ENCODE measurements at places on chromosomes 3 and 15.

DNA sequence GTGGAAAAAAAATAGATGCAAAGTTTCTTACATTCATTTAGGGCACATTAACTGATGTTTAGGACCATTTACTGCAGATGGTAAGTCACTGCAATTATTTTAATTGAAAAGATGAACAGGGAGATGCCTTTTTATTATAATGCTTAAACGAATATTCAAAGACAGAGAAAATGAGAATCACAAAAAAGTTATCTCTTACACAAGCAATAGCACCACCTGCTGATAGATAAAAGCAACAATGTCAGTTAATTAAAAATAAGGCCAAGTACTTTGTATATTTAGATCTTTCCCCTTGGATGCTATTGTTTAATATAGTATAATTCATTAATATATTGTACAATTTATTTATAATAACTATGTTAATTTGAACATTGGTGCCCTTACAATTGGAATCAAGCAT, 55.9 kb downstream of the IFT80 start:
- no peak for ATAC-seq

DNA sequence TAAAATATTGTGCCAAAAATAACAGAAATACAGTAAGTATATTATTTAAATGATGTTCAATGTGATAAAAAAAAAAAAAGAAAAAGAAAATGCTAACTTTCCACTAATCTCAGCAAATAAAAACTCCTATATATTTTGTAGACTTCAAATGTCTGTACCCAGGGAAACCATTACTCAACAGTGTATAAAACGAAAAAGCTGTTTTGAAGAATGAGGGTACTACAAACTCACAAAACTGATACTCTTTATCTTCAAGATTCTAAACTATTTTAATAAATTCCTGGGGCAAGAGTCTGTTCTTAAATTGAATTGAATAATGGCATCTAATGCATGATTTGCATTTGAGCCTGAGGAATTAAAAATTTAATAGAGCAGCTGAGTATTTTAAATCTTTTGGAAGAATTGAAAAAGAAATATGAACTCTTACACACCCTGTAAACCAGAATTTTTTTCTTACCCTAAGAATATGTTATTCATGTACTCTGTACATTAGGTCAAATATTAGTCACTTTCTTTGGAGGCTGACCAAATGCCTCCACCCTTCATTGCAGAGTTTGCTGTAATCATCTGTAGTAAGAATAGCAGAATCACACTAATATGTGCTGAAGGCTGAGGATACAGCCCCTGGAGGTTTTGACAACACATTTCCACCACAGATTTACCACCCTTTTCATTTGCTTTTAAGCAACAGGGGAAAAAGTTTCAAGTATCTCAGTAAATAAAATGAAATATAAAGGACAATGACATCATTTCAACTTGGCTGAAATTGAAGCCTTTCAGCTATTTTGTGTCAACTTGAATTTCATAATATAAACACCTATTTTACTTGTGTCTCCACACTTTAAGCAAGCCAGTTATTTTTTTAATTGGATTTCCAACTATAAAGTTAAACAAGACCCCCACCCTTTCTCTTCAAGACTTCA, 79.7 kb downstream of the FBN1 start:
- peak; percentile 74 for ATAC-seq

GRCh38 chr3:33597257-33597689, 120.8 kb downstream of the CLASP2 start:
- no peak for ATAC-seq

DNA sequence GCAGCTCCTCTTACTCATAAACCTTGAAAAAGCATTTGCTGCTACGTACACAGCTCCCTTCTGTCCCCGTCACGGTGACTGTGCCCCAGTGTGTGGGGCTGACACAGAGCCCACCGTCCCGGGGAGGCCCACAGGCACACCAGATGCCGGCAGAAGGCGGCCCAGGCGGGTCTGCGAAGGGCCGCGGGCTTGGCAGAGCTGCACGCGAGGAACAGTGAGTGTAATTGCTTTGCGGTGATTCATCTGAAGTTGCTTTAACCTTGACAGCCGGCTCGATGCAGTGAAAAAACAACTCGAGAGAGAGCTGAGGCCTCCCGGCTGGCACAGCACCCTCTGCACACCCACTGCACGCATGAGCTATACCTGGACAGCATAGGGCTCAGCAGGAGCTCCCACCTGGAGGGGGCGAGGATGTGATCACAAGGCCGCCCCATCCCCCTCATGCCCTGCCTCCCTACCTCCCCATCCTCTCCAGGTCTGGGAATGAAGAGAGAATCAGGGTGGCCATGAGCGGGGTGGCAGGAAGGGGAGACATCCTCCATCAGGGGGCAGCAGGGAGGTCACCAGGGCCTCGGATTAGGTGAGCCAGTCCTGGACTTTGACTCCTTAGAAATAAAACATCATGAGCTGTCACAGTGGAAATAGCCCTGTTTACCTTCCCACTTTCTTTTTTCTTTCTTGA, 172.7 kb downstream of the MEGF11 start:
- no peak for ATAC-seq

DNA sequence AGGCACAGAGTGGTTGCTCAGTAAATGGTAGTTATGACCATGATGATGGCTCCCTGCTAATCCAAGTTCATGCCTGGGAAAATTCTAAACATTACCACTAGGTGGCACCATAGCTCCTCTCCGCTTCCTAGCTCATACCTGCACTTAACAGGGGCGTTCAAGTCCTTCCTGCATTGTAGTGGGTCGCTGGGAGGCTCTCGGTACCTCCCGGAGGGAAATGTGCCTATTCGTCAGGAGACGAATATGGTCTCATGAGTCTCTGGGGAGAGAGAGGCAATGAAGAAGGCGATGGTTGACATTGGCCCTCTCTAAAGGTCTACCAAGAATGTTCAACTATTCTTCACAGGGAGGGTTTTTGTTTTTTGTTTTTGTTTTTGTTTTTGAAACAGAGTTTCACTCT, 10.9 kb downstream of the MESP1 start:
- peak; percentile 85 for ATAC-seq

- ATAC-seq = no peak
These were observed 6.3 kb downstream of the TBL1XR1 start for GRCh38 chr3:177190756-177191681.

DNA sequence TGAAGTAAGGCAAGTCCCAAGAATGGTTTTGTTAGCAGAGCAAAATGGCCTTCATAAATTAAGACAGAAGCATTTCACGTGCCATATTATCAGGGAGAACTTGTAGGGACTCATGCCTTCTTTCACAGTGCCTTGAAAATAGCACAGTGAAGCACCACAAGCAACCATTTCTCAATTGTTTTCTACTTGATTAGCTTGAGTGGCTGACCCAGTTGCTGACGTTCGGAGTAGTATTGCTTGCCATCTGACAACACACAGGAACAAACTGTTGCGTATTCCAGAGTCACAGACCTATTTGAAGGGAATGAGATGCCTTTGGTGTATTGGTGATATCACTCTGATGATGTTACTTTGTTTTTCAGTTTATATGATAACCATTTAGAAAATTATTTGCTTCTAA, 3.0 kb upstream of the C3orf52 start:
- ATAC-seq = no peak

DNA sequence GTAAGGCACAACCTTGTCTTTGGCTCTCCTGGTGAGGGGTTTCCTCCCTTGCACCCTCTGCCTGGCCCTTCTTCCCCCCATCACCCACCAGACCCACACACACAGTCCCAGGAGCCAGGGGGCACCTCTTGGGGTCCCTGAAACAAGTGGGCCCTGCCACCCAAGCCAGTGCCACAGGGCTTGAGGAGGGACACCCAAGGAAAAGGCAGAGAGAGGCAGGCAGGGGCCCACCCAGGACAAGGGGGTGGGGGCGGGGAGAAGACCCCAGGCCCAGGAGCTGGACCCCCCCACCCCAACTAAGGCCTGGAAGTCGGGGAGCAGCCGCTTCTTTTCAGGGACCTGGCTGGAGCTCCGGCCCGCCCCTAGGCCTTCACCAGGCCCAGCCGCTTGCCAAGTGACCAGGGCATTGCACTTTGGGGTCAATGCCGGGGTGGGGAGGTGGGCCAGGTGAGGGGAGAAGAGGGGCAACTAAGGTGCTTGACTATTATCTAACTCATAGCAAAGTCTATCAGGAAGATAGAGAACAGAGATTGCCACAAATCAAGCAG, 88.9 kb downstream of the KCNMB2 start:
- no peak for ATAC-seq

DNA sequence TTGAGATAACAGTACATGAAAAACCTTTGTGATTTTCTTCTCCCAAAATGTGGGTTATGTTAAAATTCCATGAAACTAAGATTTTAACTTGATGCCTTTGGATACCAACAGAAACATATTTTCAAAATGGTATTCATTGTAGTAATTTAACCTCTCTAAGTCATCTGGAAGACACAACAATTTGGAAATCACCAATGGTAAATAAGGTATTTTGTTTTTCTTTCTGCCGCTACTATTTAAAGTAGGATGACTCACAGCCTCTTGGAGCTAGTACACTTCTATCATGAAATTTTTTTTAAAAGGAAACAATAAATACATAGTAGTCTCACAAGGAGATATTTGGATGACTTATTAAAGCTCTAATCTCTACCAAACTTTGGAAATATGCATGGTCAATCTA, 291.6 kb upstream of the VEPH1 start:
- ATAC-seq = no peak

DNA sequence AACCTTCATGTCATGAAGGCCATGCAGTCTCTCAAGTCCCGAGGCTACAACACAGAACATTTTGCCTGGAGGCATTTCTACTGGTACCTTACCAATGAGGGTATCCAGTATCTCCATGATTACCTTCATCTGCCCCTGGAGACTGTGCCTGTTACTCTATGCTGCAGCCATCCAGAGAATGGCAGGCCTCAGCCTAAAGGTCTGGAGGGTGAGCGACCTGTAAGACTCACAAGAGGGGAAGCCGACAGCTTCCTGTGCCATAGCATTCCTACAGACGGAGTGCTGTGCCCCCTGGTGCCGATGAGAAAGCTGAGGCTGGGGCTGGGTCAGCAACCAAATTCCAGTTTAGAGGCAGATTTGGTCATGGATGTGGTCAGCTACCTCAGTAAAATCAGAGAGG, 51.3 kb upstream of the CADPS start:
- ATAC-seq = no peak

DNA sequence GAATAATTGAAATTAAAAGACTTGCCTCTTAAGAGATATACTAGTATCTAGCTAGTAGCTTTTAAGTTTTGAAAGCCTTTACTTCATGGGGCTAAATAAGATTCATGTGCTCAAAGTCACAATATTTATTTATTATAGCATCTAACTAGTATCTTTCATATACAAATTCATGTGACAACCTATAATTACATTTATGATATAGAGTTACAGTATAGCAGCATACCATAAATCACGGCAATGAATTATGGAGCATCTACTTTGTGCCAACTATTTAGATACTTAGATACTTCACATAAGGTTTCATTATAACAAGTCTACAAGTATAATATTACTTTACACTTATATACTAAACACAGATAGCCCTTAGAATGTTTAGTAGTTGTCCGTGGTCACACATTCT, 229.4 kb downstream of the TPRG1 start:
- ATAC-seq = no peak

GRCh38 chr3:43953814-43954692, 263.3 kb downstream of the ABHD5 start:
- no peak for ATAC-seq

GRCh38 chr15:59453474-59454215, 15.7 kb downstream of the FAM81A start:
- no peak for ATAC-seq

DNA sequence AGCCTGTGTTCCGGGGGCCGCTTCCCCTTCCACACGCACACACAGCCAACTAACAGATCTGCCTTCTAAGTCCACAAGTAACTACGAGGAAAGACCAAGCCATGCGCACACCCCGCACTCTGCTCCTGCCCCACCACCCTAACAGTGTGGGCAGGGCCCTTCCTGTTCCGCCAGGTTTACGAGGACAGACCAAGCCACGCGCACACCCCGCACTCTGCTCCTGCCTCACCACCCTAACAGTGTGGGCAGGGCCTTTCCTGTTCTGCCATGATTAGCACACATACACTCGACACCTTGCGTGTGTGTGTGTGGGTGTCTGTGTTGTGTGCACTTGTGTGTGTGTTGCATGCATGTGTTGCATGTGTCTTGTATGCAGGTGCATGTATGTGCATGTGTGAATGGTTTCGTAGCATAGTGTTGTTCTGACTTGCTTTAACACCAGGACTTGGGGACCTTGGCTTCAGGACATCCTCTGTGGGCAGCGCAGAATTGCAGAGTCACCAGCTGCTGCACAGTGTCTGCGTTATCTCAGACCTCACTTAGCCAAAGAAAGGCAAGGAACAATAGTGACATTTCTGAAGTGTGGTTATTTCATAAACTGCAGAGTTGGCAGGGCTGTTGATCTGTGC, 114.4 kb downstream of the CHSY1 start:
- no peak for ATAC-seq

- ATAC-seq = no peak
These were observed 551.3 kb downstream of the NSUN3 start for GRCh38 chr3:94614192-94614591.

DNA sequence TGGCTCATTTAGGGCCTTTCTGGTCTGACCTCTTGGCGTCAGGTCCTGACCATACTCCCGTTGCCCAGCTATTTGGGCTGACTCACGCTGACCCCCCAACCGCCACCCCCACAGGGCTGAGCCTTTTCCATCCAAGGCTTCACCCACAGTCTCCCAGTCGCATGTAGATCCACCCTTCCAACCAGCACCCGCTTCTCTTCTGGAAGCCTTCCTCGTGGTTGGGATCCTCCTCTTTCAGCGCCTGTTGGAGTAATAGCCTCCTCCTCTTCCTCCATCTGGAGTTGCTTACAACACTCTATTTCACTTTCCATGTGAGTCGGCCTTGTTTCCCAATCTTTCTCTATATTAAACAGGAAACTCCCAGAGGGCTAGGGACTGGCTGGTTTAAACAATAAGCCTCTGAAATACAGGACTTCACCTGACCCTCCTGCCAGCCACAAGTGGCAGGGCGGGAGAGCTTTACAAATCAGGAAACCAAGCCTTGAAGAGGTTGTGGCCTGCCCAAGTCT, 2.1 kb upstream of the ALAS1 start:
- ATAC-seq = peak; percentile 54

- peak; percentile 25 for ATAC-seq
These were observed 88.2 kb downstream of the FAM43A start for GRCh38 chr3:194773771-194774455.

DNA sequence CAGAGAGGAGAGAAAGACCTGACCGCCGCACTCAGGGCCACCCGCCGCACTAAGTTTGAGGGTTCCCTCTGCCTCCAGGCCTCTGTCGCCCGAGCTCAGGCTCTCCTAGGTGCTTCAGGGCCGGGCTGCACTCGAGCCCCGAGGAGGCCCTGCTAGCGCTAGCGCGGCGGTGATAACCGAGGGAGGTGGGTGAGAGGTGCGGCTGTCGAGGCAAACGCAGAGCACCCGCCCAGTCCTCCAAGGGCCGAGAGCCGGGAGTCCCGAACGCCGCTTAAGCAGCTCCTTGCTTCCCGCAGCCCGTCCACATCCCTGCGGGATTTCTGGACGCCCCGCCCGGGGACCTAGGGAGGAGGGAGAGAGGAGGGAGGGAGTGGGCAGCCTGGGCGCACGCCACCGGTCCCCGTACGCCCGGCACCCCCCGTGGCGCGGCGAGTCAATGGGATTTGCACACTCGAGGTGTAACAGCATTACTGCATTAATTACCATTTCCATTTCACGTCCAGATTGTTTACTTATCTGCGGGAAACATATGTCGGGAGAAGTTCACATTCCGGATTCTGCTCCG, 6.8 kb downstream of the SOX14 start:
- ATAC-seq = no peak

GRCh38 chr3:127440384-127440783, 150.1 kb downstream of the TPRA1 start:
- ATAC-seq = no peak

- ATAC-seq = no peak
These were observed 3.1 kb downstream of the NSUN3 start for GRCh38 chr3:94065819-94066480.

GRCh38 chr3:181330257-181330656, 340.7 kb upstream of the DNAJC19 start:
- no peak for ATAC-seq

All from gastroesophageal sphincter (tissue), 4 donors.